Central memory CD4-positive, alpha-beta T cell (primary cell): ENCODE measurements at places on chromosomes 2 and 18.

DNA sequence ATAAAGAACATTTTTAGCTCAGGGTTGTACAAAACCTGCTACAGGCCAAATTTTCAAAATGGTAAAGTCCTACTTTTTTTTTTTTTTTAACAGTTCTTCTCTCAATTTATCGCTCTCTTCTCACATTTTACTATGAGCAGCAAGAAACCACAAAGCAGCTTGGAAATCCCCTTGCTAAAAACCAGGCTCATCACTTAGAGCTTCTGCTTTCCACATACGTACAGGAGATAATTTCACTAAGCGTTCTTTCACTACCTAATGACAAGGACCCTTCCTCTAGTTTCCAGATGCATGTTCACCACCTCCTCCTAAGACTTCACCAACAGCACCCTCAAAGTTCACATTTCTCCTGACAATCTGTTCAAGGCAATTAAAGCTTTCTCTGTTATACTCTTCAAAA, 294.9 kb upstream of the CYRIA start:
- DNase-seq = no peak

GRCh38 chr2:186460465-186460864, 25.6 kb upstream of the ZC3H15 start:
- DNase-seq = no peak

DNA sequence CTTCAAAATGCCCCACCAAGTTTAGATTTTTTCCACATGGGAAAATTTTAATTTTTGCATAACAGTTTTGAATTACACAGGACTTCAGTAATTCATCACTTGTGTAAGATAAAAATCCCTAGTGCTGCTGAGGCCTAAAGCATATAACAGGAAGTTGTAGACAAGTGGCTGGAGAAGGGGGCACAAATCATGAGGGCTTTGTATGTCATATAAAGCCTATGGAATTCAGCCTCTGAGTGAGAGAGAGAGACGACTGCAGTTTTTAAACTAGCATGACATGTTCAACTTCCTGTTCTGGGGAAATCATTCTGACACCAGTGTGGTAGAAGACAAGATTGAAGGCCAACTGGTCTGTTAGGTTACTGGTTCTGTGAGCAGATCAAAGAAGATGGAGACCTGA, 187.3 kb upstream of the CHST9 start:
- no peak for DNase-seq

- no peak for DNase-seq
Measured at GRCh38 chr2:127826047-127826446, 15.1 kb upstream of the WDR33 start.

GRCh38 chr18:55083461-55083860, 124.2 kb upstream of the CCDC68 start:
- no peak for DNase-seq

- no peak for DNase-seq
Measured at GRCh38 chr2:144414324-144414845, 105.5 kb downstream of the ZEB2 start.

DNA sequence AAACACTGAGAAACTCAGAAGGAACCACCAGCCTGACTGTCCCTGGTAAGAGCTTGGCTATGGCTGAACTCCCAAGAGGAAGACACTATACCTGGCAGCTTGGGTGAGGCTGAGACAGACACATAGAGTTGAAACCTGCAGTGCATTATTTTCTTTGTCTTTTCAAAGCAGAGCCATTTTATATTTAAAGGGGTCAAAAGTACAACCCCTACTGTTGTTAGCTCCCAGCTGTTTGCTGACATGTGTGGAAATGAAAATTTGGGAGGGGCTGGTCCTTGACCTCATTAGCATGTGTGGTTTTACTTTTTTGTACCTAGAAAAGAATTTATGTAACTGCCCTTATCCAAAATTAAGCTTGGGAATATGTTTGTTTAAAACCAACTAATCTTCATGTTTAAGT, 309.0 kb downstream of the RPRM start:
- DNase-seq = no peak

DNA sequence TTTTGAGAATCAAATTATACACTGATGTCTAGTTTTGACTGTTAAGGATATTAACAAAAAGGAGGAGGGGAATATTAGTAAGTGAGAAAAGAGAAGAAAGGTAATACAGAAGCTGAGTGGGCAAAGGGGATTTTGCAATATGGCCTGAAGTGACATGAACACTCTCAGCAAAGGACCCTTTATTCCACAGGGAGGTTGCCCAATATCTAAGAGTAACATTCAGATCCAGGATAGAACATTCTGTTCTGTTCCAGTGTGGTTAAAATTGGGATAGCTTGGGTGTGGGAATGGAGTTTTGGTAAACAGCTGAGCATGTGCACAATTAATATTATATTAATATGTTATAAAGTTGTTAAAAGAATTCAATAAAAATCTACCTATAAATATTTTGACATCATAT, 120.1 kb downstream of the ZNF385B start:
- DNase-seq = no peak

- no peak for DNase-seq
Measured at GRCh38 chr2:65634304-65634703, 201.9 kb upstream of the SPRED2 start.

- no peak for DNase-seq
Measured at GRCh38 chr2:3463186-3463835, 56.0 kb downstream of the ADI1 start.

- no peak for DNase-seq
Measured at GRCh38 chr2:240277073-240277806, 136.8 kb upstream of the OTOS start.

DNA sequence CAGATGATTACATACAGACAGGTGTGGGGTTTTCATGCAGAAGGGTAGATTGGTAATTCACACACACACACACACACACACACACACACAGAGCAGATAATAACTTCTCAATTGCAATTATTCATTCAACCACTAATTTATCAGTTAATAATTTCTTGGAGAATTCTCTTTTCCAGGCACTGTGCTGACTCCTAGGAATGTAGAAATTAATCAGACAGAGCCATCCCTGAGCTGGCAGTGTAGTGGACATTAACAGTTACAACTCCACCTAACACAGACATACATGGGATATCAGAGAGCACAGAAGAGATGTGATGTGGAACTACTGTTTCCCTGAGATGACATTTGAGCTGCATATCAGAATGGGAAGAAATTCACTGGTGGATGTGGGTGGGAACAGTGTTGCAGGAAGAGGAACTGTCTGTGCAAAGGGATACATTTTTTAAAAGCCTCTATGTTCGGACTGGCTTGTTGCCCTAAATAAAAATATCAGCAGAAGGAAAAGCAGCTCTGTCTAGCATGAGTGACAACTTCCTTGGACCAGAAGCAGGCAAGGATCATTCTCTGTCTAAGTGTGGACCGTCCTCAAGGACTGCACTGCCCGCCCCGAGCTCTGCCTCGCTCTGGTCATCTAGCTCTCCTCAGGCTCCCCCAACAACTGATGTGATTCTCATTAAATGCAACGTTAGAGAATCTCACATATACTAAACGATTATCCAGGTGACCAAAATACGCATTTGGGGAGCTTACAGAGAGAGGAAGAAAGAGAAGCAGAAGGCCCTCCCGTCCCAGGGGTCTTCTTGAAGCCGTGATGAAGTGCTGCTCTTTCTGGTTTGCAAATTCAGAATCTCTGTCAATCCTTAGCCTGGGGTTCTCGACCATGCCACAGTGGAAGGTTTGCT, 173.4 kb upstream of the TRIB2 start:
- DNase-seq = no peak

DNA sequence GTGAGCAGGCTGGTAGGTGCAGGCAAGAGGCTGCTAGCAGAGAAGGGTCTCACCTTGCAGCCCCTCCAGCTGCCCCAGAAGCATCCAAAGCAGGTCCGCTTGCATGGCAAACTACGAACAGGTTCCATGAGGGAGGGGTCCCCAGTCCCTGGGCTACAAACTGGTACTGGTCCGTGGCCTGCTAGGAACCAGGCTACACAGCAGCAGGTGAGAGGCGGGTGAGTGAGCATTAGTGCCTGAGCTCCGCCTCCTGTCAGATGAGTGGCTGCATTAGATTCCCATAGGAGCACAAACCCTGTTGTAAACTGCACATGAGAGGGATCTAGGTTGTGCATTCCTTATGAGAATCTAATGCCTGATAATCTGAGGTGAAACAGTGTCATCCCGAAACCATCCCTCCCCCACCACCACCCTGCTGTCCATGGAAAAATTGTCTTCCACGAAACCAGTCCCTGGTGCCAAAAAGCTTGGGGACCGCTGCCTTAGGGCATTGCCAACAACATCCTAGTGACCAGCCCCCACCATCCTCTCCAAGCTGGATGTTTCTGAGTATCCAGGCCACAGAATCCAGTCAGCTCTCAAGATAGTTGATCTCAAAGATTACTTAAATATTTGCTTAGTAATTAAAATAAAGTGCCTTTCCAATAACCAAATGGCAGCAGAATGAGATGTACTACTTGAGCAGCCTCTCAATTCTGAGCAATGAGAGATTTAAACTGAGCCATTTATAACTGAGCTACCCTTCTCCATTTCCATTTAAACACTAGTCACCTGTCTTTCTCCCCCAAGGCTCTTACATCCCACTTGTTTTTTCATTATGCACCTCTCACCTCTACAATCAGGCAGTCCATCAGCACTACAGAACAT, 32.4 kb downstream of the LRP2 start:
- DNase-seq = no peak

GRCh38 chr2:186484062-186484735, 1.9 kb upstream of the ZC3H15 start:
- DNase-seq = no peak

GRCh38 chr2:151071382-151071781, 190.3 kb downstream of the RBM43 start:
- DNase-seq = no peak

DNA sequence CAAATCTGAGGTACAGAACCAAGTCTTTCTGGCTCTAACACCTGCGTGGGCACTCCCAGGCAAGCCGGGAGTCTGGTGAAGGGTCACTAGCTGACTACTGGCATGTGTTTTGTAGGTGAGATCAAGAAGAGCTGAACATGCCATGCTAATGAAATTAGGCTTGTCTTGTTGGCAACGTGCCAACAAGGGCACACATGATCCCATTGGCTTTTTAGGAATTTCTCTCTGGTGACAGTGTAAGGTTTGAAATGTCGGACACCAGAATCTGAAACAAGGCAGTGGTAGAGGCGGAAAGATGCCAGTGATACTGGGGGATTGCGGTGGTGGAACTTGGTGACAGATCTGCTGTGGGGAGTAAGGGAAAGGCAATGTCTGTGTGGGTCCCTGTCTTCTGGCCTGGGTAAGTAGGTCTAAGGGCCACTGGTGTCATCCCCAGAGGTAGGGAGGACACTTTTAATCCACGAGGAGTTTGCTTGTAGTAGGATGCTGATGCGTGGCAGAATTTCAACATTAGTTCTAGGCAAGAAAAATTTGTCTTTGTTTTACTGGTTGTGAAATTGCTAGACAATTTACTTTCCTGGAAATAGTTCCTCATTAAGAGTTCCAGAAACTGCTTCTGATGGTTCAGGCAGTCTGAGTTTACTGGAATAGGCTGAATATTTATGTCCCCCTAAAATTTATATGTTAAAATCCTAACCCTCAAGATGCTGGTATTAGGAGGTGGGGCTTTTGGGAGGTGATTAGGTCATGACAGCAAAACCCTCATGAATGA, 52.6 kb upstream of the ACMSD start:
- no peak for DNase-seq

- DNase-seq = no peak
Measured at GRCh38 chr2:197626965-197627625, 48.3 kb downstream of the RFTN2 start.

DNA sequence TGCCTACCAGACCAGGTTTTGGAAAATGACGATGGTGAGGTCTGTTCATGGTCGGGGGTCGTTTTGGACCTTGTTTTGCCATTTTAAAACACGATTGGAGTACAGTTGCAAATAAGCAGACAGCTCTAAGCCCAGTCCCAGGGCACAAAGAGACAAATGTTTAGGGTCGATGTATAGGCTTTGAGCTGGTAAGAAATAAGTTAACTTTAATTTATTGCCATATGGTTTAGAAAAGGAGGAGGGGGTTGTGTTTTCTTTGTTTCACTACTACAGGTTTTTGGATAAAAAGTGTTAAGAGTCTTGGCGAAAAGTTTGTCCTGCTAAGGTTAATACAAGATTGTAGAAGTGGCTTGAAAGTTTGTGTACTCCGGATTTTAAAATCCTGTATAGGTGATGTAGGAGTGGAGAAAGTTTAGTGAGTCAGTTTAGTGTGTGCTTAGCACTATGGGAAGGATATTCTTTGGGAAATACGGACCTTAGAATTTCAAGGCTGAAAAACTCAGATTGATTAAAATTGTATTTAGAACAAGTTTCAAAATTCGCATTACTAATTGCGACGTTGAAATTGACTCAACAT, 1.3 kb downstream of the KCMF1 start:
- DNase-seq = no peak

DNA sequence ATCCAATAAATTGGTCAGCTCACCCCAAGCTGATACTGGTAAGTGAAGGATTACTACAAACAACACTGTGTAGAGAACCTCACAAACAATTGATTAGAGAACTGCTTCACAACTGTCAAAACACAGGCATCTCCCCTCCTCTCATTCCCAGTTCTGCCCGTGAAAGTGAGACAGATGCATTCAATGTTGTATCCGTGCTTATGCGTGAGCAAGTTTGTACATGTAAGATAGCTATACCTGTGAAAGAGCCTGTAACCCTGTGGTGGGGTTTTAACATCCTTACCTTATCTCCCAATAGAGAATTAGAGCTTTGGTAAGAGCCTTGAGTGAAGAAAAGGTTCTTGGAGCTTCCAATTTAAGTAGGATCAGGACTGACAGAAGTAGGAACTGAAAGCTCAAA, 9.1 kb downstream of the MARCHF4 start:
- no peak for DNase-seq

GRCh38 chr2:53424902-53425301, 342.7 kb upstream of the CHAC2 start:
- no peak for DNase-seq

GRCh38 chr18:41870191-41870590, 84.8 kb upstream of the PIK3C3 start:
- DNase-seq = no peak

- DNase-seq = no peak
Measured at GRCh38 chr2:21356086-21356856, 232.5 kb downstream of the TDRD15 start.

GRCh38 chr2:189466046-189466445, 24.8 kb downstream of the WDR75 start:
- DNase-seq = no peak

DNA sequence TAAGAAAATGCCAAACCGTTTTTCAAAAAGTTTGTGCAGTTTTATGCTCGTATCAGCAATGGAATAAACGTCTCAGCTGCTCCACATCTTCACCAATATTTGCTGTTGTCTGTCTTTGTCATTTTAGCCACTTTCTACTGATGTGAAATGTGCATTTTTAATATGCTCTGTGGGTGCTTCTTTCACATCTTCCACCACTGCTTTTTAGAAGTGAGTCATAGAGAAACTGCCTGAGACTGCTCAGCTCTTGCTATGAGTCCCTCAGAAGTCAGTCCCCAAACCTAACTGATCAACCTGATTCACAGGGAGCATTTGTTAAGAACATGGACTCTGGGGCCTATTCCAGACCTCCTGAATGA, 41.0 kb upstream of the EPC2 start:
- DNase-seq = no peak

GRCh38 chr2:43524177-43524965, 71.5 kb downstream of the THADA start:
- no peak for DNase-seq

- DNase-seq = no peak
Measured at GRCh38 chr18:48855422-48856377, 95.1 kb downstream of the SMAD7 start.
